ENCODE measurements at places on chromosomes 3 and 15.

GRCh38 chr3:64595253-64595694 is 92.5 kb downstream of the ADAMTS9 start:
- DNase-seq, result no peak

- no peak for DNase-seq
Observed at GRCh38 chr15:29556380-29556779, 265.9 kb downstream of the TJP1 start.

GRCh38 chr3:157672061-157672460 is 168.8 kb upstream of the VEPH1 start:
- no peak for DNase-seq

DNA sequence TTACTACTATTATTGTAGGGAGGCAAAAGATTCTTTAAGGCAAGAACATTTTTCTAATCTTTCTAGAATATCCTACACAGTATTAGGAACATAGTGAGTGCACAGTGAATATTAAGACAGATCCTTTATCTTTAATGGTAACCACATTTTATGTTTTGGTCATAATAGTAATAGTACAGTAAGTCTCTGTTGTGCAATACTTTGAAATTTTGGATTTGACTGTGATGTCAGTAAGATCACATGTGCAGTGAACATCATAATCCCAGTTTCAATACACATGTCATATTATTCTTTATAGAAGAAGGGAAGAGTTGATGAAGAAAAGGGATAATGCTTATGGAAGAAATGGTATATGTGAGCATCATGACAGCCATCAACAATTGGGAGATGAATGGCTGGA is 10.7 kb downstream of the STT3B start:
- DNase-seq, result no peak

DNA sequence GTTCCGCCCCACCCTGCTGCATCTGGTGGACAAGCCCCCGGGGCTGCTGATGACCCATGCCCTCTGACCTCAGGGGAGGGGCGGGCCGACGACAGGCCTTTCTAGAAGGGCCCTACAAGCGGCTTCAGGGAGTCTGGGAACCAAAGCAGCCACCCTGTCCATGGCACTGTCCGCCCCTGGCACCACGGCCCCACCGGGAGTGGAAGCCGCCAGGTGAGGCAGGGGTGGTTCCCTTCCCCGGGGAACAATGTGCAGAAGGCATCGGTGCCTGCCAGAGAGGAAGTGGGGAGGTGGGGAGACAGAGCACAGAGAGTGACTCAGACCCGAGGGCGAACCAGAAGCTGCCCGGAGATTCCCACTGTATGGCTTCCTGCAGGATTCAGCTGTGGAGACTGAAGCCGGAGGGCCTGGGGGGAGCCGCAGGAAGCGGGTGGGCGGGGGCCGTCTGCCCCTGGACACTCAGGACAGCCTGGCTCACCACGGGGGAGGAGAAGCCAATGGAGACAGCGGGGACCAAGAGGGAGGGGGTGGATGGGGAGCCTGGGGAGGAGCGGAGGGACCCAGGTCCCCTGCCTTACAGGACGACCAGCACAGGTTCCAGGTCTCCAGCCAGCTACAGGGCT is 134.0 kb downstream of the TPRA1 start:
- no peak for DNase-seq

DNA sequence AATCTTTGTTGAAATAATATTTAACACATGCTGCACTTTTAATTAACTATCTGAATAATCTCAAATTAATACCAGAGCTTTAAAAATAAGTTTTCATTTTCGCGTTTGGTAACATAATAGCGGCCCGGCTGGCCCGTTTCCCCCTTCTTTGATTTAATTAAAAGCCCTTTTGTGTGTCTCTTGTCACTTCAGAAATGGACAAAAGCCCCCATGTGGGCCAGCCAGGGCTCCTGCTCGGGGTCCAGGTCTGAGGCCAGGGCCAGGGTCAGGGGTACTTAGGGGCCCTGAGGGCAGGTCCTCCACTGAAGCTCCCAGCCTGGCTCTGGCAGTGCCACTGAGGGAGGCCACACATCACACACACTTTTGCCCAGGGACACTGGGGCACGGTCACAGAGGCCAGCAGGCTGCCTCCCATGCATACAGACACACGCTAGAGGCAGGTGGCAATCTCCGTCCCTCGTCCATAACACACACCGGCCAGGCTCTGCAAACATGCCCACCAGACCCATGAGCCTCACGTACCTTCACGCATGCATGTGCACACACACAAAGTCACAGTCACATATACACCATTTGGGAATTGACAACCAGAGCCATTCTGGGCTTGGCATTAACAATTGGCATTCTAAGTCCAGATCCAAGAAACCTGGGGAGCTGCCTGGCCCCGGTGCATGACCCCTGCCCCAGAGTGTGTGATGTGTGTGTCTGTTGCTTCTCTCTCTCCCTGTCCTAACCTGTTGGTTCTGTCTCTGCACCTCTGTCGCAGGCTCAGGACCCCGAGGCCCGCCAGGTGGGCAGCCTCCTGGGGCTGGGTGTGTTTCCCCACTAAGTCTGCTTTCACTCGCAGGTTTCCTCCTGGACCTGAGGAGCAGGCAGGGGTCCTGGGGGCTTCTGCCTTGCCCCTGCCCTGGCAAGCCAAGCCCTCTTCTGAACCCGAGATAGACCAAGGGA is 38.5 kb downstream of the DNAJB8 start:
- DNase-seq, result no peak

DNA sequence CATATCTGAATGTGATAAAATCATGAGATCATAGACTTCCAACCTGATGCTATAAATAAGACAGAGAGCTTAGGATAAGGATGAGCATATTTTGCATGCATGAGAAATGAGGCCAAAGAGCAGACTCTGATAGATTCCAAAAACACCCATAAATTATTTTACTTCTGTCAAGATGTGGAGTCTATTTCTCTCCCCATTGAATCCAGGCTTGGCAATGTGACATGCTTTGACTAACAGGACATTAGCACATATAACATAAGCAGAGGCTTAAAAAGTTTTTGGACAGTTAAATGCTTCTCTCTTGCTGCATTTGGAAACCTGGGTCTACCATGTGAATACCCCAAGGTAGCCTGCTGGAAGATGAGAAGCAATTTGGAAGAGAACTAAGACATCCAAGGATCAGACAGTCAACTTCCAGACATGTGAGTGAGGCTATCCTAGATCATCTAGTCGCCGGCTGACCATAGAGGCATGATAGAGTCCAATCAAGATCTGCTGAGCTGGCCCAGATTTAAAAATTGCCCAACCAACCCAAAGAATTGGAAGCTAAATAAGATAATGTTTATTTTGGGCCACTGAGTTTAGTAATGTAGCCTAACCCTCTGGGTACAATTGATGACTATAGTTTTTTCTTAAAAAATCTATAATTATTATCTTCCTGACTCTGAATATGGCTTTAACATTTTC is 30.3 kb downstream of the MYLK start:
- DNase-seq, result no peak
